ENCODE measurements at places on chromosomes 12 and 14. TPM values are rescaled to one million over a fixed set of nuclear protein-coding genes. Genes with fewer than 3 reads are reported as not detected.

The GYS2 gene
- not detected for polyA plus RNA-seq

The TSHR gene
- not detected for polyA plus RNA-seq

The TAS2R50 gene
- not detected for polyA plus RNA-seq

The ACSS3 gene
- polyA plus RNA-seq = not detected

The MYF5 gene
- polyA plus RNA-seq = not detected

The RILPL2 gene
- polyA plus RNA-seq = 3.2 TPM

The TAS2R31 gene
- 0.22 TPM for polyA plus RNA-seq

The B3GNT4 gene
- 0.12 TPM for polyA plus RNA-seq

The TMPRSS12 gene
- not detected for polyA plus RNA-seq

The ACTR6 gene
- 37.4 TPM for polyA plus RNA-seq

The DEGS2 gene
- 0.39 TPM for polyA plus RNA-seq

The AMN gene
- 4.1 TPM for polyA plus RNA-seq

The SLC5A8 gene
- not detected for polyA plus RNA-seq

The EML5 gene
- polyA plus RNA-seq = 1.1 TPM

The BDKRB2 gene
- polyA plus RNA-seq = not detected

The ACOT4 gene
- polyA plus RNA-seq = 1.9 TPM

The MSRB3 gene
- not detected for polyA plus RNA-seq

The OR4K5 gene
- not detected for polyA plus RNA-seq

The CAPS2 gene
- polyA plus RNA-seq = 1.9 TPM

The BATF gene
- 32.2 TPM for polyA plus RNA-seq

The CISTR gene
- not detected for polyA plus RNA-seq

The KCNC2 gene
- polyA plus RNA-seq = not detected

The LRRC9 gene
- not detected for polyA plus RNA-seq

The TOMM20L gene
- not detected for polyA plus RNA-seq

The AGAP2 gene
- 5.6 TPM for polyA plus RNA-seq

Measured in naive thymus-derived CD8-positive, alpha-beta T cell (primary cell).